ENCODE measurements at places on chromosomes 7 and 10.

- DNase-seq = no peak
These were observed 22.4 kb downstream of the TLL2 start for GRCh38 chr10:96491303-96491702.

- DNase-seq = peak; percentile 74
These were observed 11.6 kb upstream of the FFAR4 start for GRCh38 chr10:93554760-93555432.

GRCh38 chr7:38731215-38731614, 100.0 kb upstream of the AMPH start:
- no peak for DNase-seq

- DNase-seq = no peak
These were observed at the start of gene NRP1 for GRCh38 chr10:33334153-33334804. Gene NRP1, minus strand, starts transcription at chr10:33334667. Its CDS starts 285 bp downstream, at chr10:33334382.

DNA sequence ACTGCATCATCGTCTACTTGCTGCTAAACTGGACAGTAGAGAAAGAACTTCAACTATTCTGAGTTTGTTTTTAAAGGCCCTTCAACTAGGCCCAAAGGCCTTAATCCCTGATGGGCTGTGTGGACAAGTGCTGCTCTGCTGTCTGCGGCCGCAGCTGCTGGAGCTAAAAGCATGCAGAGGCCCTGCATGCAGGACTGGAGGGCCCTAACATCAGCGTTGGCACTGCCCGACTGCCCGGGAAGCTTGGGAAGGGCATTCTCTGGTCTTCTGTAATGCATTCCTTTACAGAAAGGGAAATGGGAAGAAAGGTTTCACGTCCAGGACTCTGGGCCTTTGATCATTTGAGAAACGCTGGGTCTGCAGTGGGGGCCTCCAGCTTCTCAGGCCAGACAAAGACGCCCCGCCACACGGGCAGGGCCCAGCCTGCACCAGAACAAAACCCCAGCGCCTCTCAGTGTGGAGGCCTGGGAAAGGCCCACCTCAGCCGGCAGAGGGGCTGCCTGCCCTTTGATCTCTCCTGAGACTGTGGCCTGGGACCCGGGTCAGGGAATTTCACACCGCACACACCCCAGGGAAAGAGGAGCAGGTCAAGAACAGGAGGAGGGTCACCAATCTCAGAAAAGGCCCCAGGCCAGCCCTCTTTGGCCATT, 229.3 kb downstream of the DNAJB6 start:
- no peak for DNase-seq

DNA sequence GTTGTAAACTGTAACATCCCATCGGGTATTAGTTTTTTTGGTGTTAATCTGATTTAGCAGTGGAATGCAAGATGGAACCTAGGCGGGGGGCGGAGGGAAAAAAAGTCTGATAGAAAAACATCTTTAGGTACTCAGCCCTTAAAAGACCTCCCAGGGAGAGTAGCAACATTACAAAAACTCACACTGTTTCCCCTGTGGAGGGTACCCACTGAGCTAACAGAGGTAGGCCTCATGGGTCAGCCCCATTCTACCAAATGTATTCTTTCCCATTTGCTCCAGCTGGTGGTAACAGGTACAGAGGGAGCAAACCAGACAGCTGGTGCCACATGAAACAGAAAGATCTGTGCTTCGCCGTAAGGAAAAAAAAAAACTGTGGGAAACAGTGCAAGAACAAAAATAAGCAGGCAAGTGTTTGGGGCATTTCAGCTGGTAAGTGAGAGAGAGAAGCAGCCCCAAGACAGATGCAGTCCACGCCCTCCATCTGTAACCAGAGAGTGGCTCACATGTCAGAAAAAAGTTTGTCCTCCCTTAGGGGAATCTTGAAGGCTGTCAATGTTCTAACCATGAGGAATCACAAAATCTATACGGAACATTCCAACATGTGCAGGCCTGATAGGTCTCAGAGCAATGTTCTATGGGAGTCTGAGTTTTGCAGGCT, 65.3 kb downstream of the HOXA1 start:
- DNase-seq = no peak

DNA sequence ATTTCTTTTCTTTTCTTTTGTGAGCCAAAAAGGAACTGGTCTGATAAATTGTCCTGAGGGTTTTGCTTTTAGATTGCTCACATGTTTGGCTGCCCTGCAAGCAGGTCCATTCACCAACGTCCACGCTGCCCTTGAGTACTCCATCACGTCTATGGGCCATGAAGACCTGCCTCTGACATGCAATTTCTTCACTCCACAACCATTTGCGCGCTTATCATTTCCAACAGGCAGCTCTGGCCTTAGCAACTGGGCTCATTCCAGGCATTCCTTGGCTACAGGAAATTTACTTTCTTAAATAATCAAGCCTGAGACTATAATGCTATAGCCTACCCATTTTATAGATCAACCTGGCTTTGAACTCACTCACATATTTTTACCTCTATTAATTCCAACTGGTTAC, 408.3 kb upstream of the C7orf33 start:
- DNase-seq = no peak

DNA sequence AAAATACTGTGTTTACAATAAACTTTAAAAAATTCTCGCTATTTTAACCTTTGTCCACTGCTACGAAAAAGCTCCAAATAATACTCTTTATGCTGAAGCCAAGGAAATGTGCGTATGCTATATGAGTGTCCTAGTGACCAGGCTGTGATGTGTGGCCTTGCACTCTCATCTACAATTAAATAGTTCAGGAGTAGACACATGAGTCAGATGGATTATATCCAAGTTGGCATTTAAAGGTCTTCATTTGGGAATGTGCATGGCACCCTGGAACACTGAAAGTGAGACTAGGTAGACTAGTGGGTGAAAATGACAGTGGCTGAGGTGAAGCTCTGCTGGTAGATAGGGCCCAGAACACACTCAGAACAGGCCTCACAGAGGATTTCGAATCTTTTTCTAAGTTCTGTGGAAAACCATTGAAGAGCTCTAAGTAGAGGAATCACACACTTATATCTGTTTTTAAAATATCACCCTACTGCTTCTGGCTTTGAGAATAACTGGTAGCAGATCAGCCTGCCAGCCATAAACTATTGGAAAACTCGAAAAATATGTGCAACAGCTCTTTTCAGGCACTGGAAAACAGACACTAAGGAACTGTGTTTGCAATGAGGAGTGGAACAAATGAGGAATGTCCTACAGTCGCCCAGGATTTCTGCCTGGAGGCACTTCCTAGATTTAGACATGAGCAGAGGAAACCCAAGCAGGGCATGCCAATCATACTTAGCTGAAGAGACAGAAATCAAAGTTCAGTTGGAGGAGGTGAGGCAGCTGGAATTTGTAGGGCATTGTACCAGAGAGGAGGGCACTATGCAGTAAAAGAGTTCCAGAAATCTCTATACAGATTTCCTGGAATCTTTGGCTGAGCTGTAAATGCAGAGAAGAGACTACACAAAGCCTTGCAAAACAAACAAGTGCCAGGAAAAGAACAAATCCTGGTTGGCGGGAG, 603.8 kb upstream of the LRRTM3 start:
- DNase-seq = peak; percentile 46

GRCh38 chr10:17872191-17873091, 63.3 kb downstream of the MRC1 start:
- no peak for DNase-seq

GRCh38 chr7:47873762-47874161, 74.5 kb downstream of the PKD1L1 start:
- no peak for DNase-seq

- no peak for DNase-seq
These were observed 2.3 kb upstream of the TUBAL3 start for GRCh38 chr10:5406918-5407317.

- peak; percentile 83 for DNase-seq
These were observed 98.9 kb downstream of the LHPP start for GRCh38 chr10:124560377-124561105.

GRCh38 chr10:114868870-114869519, 47.4 kb downstream of the FHIP2A start:
- DNase-seq = no peak

Measured in femur (tissue), 1 donor.